Stimulated activated CD4-positive, alpha-beta T cell treated with anti-CD3 and anti-CD28 coated beads, Interleukin-2, amount 100 ng/mL, for 24 hours (primary cell): ENCODE measurements at places on chromosomes 2 and 18.

GRCh38 chr2:118058951-118059350 is 29.3 kb upstream of the INSIG2 start:
- no peak for DNase-seq

DNA sequence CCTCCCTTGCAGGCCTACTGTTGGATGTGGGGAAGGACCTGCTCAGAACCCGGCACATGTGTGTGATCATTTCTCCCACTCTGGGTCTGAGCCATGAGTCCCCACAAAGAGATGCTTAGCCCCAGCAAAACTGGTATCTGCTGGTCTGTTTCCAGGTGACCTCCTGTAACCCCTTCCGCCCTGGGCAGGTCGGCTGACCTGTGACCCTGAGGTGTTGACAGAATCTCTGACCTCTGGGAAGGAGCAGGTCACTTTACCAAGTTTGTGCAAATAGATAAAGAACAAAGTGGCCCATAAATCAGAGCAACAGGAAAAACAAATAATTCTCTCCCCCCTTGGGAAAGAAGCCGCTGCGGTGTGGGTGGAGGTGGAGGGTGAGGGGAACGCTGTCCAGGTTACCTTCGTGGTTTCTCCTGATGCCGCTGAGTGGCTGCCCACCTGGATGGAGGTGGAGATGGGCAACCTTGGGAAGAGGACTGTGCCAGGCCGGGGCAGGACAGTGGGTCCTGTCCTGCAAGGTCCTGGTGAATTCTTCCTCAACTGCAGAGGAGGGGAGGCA is 174.0 kb upstream of the MYCN start:
- no peak for DNase-seq

DNA sequence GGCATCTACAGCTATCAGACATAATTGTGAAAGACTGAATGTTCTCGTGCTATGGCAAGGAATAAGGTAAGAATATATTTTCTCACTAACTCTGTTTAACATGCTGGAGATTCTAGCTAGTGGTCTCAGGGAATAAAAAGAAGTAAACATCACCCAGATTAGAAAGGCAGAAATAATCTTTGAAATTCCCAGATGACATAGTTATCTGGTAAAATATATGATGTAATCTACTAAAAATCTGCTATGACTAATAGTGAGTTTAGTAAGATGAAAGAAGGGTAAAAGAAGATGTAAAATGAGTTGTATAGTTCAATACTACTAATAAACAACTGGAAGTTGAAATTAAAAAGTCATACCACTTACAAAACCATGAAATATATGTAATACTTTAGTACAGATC is 134.2 kb downstream of the DSC3 start:
- no peak for DNase-seq

- DNase-seq = no peak
These were observed 27.6 kb upstream of the CDC42EP3 start for GRCh38 chr2:37698931-37699481.

- no peak for DNase-seq
These were observed 25.2 kb downstream of the FECH start for GRCh38 chr18:57561261-57561660.

DNA sequence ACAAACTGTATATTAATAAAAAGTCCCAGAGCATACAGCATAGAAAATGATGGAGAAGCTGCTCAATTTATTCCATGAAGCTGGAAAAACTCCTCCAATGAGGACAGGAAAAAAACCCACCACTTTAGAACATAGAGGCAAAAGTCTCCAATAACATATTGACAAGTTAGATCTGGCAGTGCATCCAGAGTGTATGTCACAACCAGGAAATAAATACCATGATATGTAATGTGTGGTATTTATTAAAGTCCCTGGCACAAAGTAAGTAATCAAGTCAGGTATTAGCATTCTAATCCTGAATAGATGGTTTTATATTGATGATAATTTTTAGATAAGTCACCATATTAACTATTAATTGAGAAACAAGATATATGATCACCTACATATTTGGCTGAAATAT is 427.3 kb upstream of the HS6ST1 start:
- DNase-seq = no peak

GRCh38 chr18:36284268-36284667 is 13.2 kb upstream of the FHOD3 start:
- no peak for DNase-seq

DNA sequence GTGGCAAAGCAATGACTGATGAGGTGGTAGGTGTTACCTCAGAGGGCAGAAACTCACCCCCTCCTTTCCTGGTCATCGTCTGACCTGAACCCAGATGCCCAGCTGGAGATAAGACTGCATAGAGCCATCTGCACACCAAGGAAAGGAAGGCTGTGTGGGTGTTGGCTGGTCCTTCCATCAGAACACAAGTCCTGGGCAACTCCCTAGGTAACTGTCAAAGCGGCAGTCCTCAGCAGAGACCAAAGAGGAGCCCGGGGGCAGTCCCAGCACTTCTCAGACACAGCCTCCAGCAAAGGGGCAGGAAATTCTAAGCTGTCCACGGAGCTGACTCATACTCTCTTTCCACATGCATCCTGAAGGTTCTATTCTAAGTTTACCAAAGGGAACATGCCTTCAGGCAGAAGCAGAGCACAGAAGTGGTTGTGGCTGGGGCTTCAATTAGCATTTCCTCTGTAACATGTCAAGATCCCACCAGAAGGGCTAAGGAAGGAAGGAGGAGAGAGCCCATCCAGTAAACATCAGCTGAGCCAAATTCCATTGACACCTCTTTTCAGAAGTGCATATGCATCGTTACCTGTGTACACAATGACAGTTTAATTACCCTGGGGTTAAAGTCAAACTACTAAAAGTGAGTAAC is 54.7 kb downstream of the SPRED2 start:
- DNase-seq = no peak

- no peak for DNase-seq
These were observed 478.7 kb upstream of the MYT1L start for GRCh38 chr2:2809771-2810170.

DNA sequence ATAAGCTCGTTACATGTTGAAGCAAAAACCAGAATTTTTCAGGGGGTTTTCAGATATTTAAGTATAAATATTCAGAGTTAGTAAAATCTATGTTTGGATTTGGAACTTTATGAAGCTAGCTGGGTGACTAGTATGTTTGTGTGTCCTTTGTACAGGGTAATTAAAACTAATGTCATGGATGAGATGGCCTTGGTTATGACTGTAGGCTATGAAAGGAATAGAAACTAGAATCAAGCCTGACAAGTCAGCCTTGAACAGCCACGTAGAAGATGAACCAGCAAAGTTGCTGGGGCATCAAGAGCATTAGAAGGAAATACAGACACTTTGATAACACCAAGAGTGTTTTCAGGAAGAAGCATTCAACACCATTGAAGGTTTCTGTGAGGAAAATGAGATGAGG is 825.1 kb upstream of the CNTNAP5 start:
- no peak for DNase-seq

DNA sequence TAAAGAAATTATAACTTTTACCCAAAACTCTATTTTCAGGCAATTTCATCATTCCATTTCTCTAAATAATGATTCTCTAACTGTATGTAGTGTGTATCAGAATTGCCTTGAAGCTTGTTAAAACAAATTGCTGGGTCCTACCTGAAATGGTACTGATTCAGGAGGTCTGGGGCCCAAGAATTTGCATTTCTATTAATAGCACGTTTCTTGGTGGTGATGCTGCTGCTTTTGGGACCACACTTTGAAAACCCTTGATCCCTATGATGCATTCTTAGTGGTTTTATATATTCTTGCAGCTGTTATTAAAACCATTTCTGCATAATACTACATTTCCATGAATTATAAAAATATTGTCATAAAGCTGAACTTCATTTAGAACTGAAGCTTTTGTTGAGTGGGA is 140.7 kb downstream of the NCK2 start:
- DNase-seq = no peak
